ENCODE measurements at places on chromosomes 2 and 18. TPM values are rescaled to one million over a fixed set of nuclear protein-coding genes. Genes with fewer than 3 reads are reported as not detected.
A peak's percentile ranks its signal among the peaks of the same experiment; 100 is the strongest.

DNA sequence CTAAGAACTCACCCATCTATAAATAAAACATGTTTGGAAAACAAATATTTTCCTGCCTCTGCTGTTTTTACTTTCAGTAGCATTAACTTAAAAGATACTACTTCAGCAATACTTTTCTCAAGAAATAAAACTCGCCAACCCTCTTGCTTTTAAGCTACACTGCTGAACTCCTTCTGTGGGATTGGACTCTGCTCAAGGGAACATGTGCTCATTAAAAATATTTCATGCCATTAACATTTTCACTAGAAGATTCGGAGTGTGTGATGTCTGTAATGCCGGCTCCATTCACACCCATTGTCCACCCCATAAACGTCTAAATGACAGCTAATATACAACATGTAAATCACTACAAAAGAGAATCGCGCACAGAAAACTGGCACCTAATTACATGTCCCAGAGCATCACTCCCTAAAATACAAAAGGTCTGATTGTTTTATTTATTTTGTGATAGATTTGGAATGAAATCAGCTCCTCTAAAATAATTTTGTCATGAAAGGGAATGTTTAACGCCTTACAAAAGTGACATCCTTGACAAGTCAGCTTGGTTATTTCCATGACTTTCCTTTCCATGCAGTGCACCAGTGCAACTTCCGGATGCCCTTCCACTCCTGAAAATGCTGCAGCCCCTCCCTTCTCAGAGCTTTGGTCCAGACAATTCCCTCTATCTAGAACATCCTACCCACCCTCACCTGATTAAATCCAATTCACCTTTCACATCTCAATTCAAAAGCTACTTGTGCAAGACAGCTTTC lies 73.1 kb downstream of the ANKRD44 start:
- H3K36me3 ChIP-seq: peaks cover 3% of the 10 kb centered on the region
- H3K27me3 ChIP-seq: no peaks in the 10 kb centered on the region
- H3K4me1 ChIP-seq: peaks cover 5% of the 10 kb centered on the region
- H3K4me3 ChIP-seq: no peak overlapping the region

DNA sequence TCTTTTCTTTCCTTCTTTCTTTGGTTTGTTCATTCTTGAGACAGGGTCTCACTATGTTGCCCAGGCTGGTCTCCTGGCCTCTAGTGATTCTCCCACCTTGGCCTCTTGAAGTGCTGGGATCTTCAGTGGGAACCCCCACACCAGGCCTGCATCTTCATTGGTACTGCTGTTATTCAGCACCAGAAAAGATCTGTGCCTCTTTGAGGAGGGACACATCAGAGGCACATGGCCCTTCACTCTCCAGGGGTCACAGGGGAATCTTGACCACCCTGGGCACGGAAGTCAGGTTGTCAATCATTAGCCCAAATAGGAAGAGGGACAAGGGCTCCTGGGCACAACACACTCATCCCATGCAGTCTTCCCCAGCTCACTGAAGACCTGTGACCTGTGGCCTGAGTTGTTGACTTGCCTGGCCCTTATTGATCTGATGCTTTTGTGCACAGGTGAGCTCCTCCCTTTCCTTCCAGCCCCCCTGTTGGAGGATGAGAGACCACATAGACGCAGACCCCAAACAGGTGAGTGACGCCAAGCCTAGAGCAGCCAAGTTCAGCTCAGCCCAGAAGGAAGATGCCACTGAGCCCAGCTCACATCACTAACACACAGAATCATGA lies 33.0 kb upstream of the ODC1 start:
- H3K27ac ChIP-seq: no peak overlapping the region
- no peak overlapping the region for H3K4me3 ChIP-seq
- H3K36me3 ChIP-seq: no peaks in the 10 kb centered on the region
- DNase-seq: peak; percentile 46
- H3K27me3 ChIP-seq: no peaks in the 10 kb centered on the region

DNA sequence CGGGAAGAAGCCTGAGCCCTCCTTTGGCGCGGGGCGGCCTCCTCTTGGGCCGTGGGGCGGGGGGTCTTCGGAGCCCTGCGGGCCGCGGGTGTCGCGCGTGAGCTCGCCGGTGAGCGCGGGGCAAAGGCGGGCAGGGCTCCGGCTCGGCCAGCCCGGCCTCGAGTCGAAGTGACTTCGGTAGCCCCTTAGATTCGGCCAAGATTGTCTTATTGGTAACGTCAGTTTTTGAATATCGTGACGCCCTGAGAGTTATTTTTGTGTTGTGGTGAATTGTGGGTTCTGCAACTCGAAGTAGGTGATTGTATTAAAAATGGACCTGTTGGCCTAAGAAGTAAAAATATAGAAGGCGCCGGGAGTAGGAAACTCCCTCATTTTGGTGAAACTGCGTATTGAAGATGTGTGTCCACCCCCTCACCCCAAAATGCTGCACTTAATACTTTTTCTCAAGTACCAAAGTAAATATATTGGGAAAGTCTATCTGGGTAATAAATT lies 669 bp downstream of the MARCHF7 start:
- no peaks in the 10 kb centered on the region for H3K36me3 ChIP-seq
- peak overlapping the region; percentile 89 for H3K27ac ChIP-seq
- no peaks in the 10 kb centered on the region for H3K27me3 ChIP-seq

The TUBB8B gene
- total RNA-seq: not detected

GRCh38 chr2:119240311-119241204 lies 16.9 kb downstream of the STEAP3 start:
- H3K4me3 ChIP-seq: no peak overlapping the region
- no peak for DNase-seq
- H3K36me3 ChIP-seq: no peaks in the 10 kb centered on the region
- no peaks in the 10 kb centered on the region for H3K27me3 ChIP-seq
- no peak overlapping the region for H3K27ac ChIP-seq
- no peaks in the 10 kb centered on the region for H3K4me1 ChIP-seq

DNA sequence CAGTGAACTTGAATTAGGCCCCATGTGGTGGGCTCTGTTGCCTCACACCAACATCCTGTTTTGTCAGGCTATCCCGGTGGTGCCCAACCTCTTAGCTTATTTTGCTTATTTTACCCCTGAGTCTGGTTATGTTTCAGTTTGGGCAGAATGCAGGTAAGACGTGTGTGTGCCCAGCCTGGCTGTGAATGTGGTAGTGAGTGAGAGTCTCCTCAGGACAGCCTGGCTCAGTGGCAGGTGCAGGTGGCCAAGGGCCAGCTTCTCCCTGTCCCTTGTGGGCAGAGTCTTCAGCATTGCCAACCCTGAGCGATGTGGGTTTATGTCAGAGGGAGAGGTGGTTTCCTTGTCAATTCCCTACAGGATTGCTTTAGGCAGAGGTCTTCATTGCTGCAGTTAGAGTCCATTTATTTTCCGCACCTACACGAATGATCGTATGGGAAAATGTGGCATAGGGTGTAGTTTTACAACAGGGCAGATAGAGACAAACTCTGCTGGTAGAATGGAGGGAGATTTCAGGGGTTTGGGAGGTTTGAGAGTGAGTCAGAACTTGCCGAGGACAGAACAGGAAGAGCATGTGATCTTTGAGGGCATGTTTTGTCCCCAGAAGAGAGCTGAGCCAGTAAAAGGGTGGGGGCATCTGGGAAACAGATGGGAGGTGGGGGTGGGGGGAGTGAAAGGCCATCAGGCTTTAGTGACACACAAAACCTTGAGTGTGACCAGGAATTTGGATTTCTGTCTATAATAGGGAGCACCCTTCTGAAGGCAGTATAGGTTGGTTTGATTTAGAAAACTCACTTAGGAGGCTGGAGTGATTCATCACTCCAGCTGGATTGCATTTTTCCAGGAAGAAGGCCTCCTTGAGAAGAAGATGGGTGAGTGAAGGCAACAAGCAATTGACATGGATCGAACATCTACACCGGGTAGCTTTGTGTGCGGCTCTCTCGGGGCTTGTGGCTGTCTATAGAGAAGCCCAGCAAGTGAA lies 156.2 kb upstream of the CELF4 start:
- H3K36me3 ChIP-seq: no peaks in the 10 kb centered on the region
- no peak for DNase-seq
- H3K4me1 ChIP-seq: no peaks in the 10 kb centered on the region
- no peaks in the 10 kb centered on the region for H3K27me3 ChIP-seq
- H3K27ac ChIP-seq: no peak overlapping the region

The FOXD4L1 gene
- total RNA-seq: 0.16 TPM

DNA sequence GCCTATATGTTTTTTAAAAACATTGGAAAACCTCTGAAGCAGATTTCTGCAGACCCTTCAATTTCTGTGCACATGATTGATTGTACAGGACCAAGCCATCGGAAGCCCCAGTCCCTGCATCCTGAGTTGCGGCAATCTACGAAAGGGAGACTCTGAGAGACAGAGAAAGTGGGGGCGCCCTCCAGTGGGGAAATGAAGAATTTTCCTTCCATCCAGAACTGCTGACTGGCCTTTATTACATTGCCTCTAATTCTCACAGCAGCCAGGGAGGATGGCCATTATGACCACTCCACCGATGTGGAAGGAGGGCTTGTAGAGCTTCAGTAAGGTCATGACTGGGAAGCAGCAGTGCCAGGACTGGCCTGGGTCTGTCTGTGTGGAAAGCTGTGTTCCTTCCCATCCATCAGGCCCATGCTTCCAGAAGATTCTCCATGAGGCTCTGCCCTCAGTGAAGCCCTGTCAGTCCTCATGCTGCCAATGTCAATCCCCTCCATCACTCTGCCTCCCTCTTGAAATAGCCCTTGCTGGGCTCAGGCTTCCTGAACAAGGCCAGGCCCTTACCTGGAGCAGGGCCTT lies 20.0 kb upstream of the RESP18 start:
- no peaks in the 10 kb centered on the region for H3K27me3 ChIP-seq
- no peak for DNase-seq
- no peaks in the 10 kb centered on the region for H3K4me1 ChIP-seq
- H3K36me3 ChIP-seq: no peaks in the 10 kb centered on the region
- no peak overlapping the region for H3K27ac ChIP-seq
- H3K4me3 ChIP-seq: no peak overlapping the region

DNA sequence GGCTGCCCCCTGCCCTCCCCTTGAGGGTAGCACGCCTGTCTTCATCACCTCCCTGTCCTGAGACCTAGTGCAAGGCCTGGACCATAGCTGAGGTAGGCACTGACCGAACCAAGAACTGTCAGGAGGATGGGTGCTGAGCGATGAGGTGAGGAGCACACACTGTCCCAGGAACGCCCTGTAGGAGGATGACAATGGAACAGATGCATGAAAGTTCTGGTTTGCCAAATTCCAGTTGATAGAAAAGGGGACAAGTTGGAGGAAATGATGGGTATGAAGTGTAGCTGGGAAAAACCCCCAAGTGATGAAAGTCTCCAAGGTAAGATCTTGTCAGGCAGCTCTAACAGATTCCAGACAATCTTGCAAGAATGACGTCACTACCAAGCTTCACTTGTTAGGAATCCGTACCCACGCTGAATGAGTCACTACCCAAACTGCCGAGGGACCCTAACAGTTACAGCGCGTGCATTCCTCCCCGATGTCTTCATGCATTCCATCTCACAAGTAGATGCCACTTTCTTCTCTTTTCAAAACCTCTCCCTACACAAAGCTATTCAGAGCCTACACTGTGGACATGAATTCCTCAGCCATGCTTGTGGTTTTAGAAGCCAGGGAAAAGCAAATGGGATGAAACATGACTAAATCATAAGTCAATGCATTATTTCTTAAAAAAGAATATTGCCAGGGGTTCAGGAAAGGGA lies 27.6 kb downstream of the MRPL33 start:
- no peaks in the 10 kb centered on the region for H3K36me3 ChIP-seq
- no peak overlapping the region for H3K4me3 ChIP-seq
- no peaks in the 10 kb centered on the region for H3K27me3 ChIP-seq
- H3K27ac ChIP-seq: peak overlapping the region; percentile 79

DNA sequence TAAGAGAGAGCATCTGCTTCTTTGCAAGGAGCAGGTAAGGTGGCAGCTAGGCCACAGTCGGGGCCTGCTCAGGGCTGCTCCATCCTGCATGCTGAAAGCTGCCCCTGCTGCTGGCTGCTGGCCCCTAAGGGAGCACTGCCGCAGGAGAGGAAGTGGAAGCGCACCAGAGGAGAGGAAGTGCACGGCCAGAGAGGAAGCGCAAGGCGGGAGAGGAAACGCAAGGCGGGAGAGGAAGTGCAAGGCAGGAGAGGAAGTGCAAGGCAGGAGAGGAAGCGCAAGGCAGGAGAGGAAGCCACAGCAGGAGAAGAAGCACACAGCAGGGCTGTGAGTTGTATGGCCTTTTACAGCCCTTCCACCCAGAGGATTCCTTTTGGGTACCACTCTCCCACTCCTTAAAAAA lies 539.0 kb upstream of the TNP1 start:
- peaks cover 5% of the 10 kb centered on the region for H3K4me1 ChIP-seq
- H3K4me3 ChIP-seq: no peak overlapping the region
- no peaks in the 10 kb centered on the region for H3K36me3 ChIP-seq

The TCF23 gene
- total RNA-seq: 0.39 TPM

The RGPD4 gene
- total RNA-seq: 0.39 TPM

GRCh38 chr2:220168891-220169546 lies 541.6 kb downstream of the SLC4A3 start:
- no peaks in the 10 kb centered on the region for H3K36me3 ChIP-seq
- H3K27ac ChIP-seq: no peak overlapping the region
- no peaks in the 10 kb centered on the region for H3K27me3 ChIP-seq
- DNase-seq: no peak
- no peak overlapping the region for H3K4me3 ChIP-seq

DNA sequence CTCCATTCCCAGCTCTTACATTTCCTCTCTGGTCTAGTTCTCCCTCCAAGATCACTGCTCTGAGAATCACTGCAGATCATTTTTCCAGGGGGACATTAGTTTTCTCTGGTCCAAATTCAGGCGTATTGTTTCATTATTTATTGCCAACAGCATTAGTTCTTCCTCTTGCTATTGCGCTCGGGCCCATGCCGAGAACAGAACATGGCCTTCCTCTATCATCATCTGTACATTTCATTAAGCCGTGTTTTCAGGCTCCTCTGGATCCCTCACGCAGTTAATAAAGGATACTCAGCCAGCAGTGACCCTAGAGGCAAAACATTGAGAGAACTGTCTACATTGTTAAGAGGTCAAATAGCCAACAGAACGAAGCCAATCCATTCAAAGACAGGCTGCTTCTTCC lies 63.9 kb downstream of the CCBE1 start:
- no peaks in the 10 kb centered on the region for H3K36me3 ChIP-seq
- H3K27ac ChIP-seq: no peak overlapping the region
- no peak overlapping the region for H3K4me3 ChIP-seq
- no peak for DNase-seq
- H3K27me3 ChIP-seq: peaks cover 4% of the 10 kb centered on the region

The FSHR gene
- total RNA-seq: not detected

- no peaks in the 10 kb centered on the region for H3K27me3 ChIP-seq
- DNase-seq: peak; percentile 85
- H3K36me3 ChIP-seq: no peaks in the 10 kb centered on the region
- no peak overlapping the region for H3K4me3 ChIP-seq
These were observed 178.6 kb downstream of the ZBTB7C start for GRCh38 chr18:48230467-48231113.

GRCh38 chr2:240526521-240526920 lies 31.3 kb downstream of the ANKMY1 start:
- no peak overlapping the region for H3K27ac ChIP-seq
- no peak overlapping the region for H3K4me3 ChIP-seq
- no peak for DNase-seq
- no peaks in the 10 kb centered on the region for H3K4me1 ChIP-seq
- H3K27me3 ChIP-seq: no peaks in the 10 kb centered on the region

The WDR33 gene
- total RNA-seq: 47.2 TPM

DNA sequence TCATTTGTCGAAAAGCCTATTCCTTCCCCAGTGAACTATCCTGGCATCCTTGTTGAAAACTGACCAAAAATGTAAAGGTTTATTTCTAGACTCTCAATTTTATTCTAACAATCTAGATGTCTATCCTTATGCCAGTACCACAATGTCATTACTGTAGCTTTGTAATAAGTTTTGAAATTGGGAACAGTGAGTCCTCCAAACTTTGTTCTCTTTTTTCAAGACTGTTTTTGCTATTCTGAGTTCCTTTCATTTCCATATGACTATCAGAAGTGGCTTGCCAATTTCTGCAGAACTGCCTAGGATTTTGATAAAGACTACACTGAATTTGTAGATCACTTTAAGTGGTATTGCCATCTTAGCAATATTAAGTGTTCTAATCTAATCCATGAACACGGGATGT lies 9.7 kb downstream of the STARD7 start:
- DNase-seq: no peak
- no peak overlapping the region for H3K4me3 ChIP-seq
- H3K36me3 ChIP-seq: peaks cover 4% of the 10 kb centered on the region
